Thoracic aorta endothelial cell (primary cell): ENCODE measurements at places on chromosomes 3 and 15. TPM values are rescaled to one million over a fixed set of nuclear protein-coding genes. Genes with fewer than 3 reads are reported as not detected.

Gene COL6A5
- total RNA-seq: not detected in 2 replicates

Gene ZFAND6
- total RNA-seq: 126 and 138 TPM in 2 replicates

Gene PEX5L
- total RNA-seq: 0.72 TPM in 1 of 2 replicates, not detected in the other

Gene MANF
- total RNA-seq: 106 and 197 TPM in 2 replicates

Gene ROBO2
- total RNA-seq: under 0.01 TPM in 1 of 2 replicates, not detected in the other
